ENCODE measurements at places on chromosomes 7 and 10. TPM values are rescaled to one million over a fixed set of nuclear protein-coding genes. Genes with fewer than 3 reads are reported as not detected.
A peak's percentile ranks its signal among the peaks of the same experiment; 100 is the strongest.

Gene PRPF18
- 25.8 TPM for total RNA-seq

DNA sequence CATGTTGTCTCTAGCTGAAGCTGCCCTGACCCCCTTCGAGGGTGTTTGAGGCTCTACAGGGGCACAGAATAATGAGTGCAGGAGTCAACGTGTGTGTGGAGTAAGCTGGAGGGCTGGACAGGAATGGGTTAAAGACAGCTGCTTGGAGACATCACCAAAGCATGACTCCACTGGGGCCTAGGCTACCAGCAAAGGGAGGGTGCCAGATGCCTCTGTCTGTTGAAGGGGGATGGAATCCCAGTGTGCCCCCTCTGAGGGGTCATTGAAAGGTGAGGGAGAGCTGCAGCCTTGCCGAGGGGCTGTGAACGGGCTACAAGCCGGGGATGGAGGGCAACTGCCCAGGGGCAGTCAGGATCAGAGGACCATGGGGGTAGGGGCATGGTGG, 51.7 kb upstream of the PODXL start:
- no peak for DNase-seq
- no peak overlapping the region for H3K27ac ChIP-seq
- H3K4me1 ChIP-seq = no peaks in the 10 kb centered on the region
- H3K36me3 ChIP-seq = no peaks in the 10 kb centered on the region
- H3K4me3 ChIP-seq = no peak overlapping the region

Gene TAS2R41
- not detected for total RNA-seq

Gene WIPF3
- total RNA-seq = 0.25 TPM

Gene SPDYE8
- total RNA-seq = not detected

Gene ASAH2
- total RNA-seq = 2.5 TPM

Gene DDIT4
- 1,063 TPM for total RNA-seq

GRCh38 chr7:100720279-100720670, at the start of gene EPO:
TSS of gene EPO (plus strand) at chr7:100720468. CDS start at chr7:100720981, 513 bp downstream.
- H3K4me1 ChIP-seq = peaks cover 20% of the 10 kb centered on the region
- no peaks in the 10 kb centered on the region for H3K36me3 ChIP-seq
- DNase-seq = no peak

DNA sequence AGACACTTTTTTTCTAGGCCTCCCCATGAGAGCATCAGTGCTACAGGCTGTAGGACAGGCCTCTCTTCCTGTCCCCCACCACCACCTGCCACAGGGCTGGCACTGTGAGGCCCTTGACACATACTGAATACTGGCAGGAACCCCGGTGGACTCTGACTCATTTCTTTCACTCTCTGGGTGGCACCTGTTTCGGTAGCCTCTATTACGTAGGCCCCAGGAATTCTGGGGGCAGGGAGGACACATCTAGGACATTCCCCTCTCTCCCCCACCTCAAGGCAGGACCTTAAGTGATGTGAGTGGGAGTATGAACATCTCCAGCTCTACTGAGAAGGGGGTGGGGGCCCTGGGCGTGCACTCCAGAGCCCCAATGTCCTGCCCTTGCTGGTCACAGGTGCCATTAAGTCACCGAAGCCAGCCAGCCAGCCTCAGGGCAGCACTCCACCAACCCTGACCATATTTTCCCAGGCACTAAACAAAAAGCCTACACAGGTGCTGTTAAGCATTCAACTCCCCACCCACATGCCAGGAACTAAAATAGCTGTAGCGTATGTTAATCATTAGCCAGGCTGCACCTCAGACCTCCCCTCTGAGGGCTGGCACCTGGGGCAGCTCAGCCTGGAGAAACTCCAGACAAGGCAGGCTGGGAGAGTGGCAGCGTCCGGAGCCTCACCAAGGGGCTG, 8.9 kb downstream of the ANXA11 start:
- no peaks in the 10 kb centered on the region for H3K27me3 ChIP-seq
- H3K4me1 ChIP-seq = peaks cover 84% of the 10 kb centered on the region
- H3K4me3 ChIP-seq = no peak overlapping the region
- no peak for DNase-seq
- no peaks in the 10 kb centered on the region for H3K36me3 ChIP-seq
- H3K27ac ChIP-seq = peak overlapping the region; percentile 70

GRCh38 chr7:119640861-119641260, 632.1 kb upstream of the KCND2 start:
- H3K4me1 ChIP-seq = no peaks in the 10 kb centered on the region
- H3K27ac ChIP-seq = no peak overlapping the region
- H3K4me3 ChIP-seq = no peak overlapping the region
- no peak for DNase-seq
- H3K36me3 ChIP-seq = no peaks in the 10 kb centered on the region
- H3K27me3 ChIP-seq = no peaks in the 10 kb centered on the region

- no peaks in the 10 kb centered on the region for H3K27me3 ChIP-seq
- H3K36me3 ChIP-seq = peaks cover 83% of the 10 kb centered on the region
- H3K27ac ChIP-seq = no peak overlapping the region
- no peaks in the 10 kb centered on the region for H3K4me1 ChIP-seq
These were observed 33.3 kb downstream of the GBX1 start for GRCh38 chr7:151133986-151134742.

Gene TMEM176B
- 60.6 TPM for total RNA-seq

- H3K27me3 ChIP-seq = no peaks in the 10 kb centered on the region
- no peak for DNase-seq
- no peak overlapping the region for H3K4me3 ChIP-seq
- H3K27ac ChIP-seq = no peak overlapping the region
These were observed 93.5 kb upstream of the KIAA1217 start for GRCh38 chr10:24115403-24115802.

Gene STK31
- 2.2 TPM for total RNA-seq

Gene SPDYE2B
- total RNA-seq = not detected

DNA sequence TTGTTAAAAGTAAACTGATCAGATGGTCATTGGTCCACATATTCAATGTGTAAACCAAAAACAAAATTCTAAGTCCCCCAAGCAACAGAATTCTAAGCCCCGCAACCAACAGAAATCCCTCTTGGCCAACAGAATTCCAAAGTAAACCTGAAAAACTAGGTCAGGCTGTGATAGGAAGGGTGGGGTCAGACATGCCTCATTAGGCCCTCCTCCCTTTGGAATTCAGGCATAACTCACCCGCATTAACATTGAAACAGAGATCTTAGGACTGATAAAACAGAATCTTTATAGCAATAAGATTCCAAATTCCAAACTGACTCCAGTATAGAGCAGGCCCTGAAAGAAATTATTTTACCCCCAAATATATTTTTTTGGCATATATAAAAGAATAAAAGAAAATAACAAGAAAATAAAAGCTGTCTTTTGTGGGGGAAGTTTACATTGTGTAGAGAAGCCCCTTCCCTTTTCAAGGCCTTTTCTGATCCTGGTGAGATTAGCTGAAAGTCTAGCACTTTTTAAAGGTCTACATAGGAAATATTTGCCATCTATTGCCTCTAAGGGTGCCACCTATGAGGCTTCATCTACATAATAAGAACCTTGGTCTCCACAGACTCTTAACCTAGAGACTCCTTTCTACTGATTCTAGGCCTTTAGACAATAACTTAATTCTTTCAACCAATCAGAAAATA, 30.5 kb downstream of the GNAT3 start:
- no peak for DNase-seq
- no peaks in the 10 kb centered on the region for H3K27me3 ChIP-seq
- no peaks in the 10 kb centered on the region for H3K36me3 ChIP-seq

- DNase-seq = no peak
- H3K36me3 ChIP-seq = no peaks in the 10 kb centered on the region
- H3K27ac ChIP-seq = no peak overlapping the region
- H3K4me1 ChIP-seq = peaks cover 23% of the 10 kb centered on the region
- H3K4me3 ChIP-seq = no peak overlapping the region
- no peaks in the 10 kb centered on the region for H3K27me3 ChIP-seq
These were observed 24.4 kb upstream of the ELN start for GRCh38 chr7:74003621-74004020.

- no peaks in the 10 kb centered on the region for H3K4me1 ChIP-seq
- no peak overlapping the region for H3K4me3 ChIP-seq
- no peaks in the 10 kb centered on the region for H3K36me3 ChIP-seq
- H3K27me3 ChIP-seq = no peaks in the 10 kb centered on the region
- H3K27ac ChIP-seq = no peak overlapping the region
These were observed 311.2 kb upstream of the GNAI1 start for GRCh38 chr7:79823246-79823951.

Gene RAB19
- not detected for total RNA-seq

GRCh38 chr7:154371424-154371823, 319.2 kb downstream of the DPP6 start:
- no peak overlapping the region for H3K4me3 ChIP-seq
- no peaks in the 10 kb centered on the region for H3K36me3 ChIP-seq
- H3K27me3 ChIP-seq = no peaks in the 10 kb centered on the region
- H3K27ac ChIP-seq = no peak overlapping the region
- H3K4me1 ChIP-seq = no peaks in the 10 kb centered on the region

- H3K36me3 ChIP-seq = no peaks in the 10 kb centered on the region
- no peak for DNase-seq
- no peaks in the 10 kb centered on the region for H3K27me3 ChIP-seq
- H3K4me1 ChIP-seq = peaks cover 16% of the 10 kb centered on the region
These were observed 19.5 kb downstream of the HSPA12A start for GRCh38 chr10:116722736-116723427.

GRCh38 chr7:146645383-146645976, 528.9 kb downstream of the CNTNAP2 start:
- DNase-seq = no peak
- no peak overlapping the region for H3K4me3 ChIP-seq
- H3K36me3 ChIP-seq = no peaks in the 10 kb centered on the region
- no peaks in the 10 kb centered on the region for H3K4me1 ChIP-seq

GRCh38 chr7:21357151-21358097, 70.5 kb upstream of the SP4 start:
- no peaks in the 10 kb centered on the region for H3K4me1 ChIP-seq
- H3K36me3 ChIP-seq = no peaks in the 10 kb centered on the region
- no peak overlapping the region for H3K27ac ChIP-seq
- no peaks in the 10 kb centered on the region for H3K27me3 ChIP-seq
- DNase-seq = no peak
- H3K4me3 ChIP-seq = no peak overlapping the region

Gene TSPAN33
- 2.7 TPM for total RNA-seq

GRCh38 chr7:116553168-116553964, 28.5 kb downstream of the CAV1 start:
- no peak overlapping the region for H3K4me3 ChIP-seq
- peaks cover 61% of the 10 kb centered on the region for H3K4me1 ChIP-seq
- no peaks in the 10 kb centered on the region for H3K36me3 ChIP-seq
- no peaks in the 10 kb centered on the region for H3K27me3 ChIP-seq
- no peak for DNase-seq

Gene GPER1
- total RNA-seq = 8.3 TPM

- H3K4me3 ChIP-seq = no peak overlapping the region
- H3K27ac ChIP-seq = no peak overlapping the region
- H3K27me3 ChIP-seq = no peaks in the 10 kb centered on the region
- no peaks in the 10 kb centered on the region for H3K4me1 ChIP-seq
- no peaks in the 10 kb centered on the region for H3K36me3 ChIP-seq
These were observed 6.8 kb downstream of the PON2 start for GRCh38 chr7:95427914-95428516.

GRCh38 chr7:46054272-46054671, 133.2 kb upstream of the IGFBP3 start:
- H3K4me1 ChIP-seq = no peaks in the 10 kb centered on the region
- no peak overlapping the region for H3K27ac ChIP-seq
- no peak for DNase-seq
- no peaks in the 10 kb centered on the region for H3K27me3 ChIP-seq

DNA sequence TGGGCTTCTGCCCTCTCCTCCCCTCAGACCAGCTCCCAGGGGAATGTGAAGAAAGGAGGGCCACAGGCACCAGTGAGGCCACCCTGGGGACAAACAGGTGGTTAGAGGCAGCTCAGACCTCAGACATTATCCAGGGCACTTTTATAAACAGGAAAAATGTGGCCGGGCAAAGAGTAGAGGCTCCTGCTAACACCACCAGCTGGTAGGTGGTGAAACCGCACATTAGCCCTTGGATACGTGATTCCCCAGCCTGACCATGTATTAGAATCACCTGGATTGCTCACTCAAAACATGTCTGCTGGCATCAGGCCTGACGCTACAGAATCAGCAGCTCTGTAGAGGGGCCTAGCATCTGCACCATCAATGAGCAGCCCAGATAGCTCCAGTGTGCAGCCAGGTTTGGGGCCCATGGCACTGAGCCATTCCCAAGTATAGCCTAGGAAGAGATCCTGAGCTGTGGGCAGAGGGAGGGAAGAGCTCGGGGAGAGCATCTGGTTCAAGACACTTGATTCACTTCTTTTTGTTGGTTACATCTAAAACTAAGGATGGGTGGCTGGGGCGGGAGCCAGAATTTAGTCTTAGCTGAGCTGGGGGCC, 37.1 kb downstream of the GPR26 start:
- no peak overlapping the region for H3K4me3 ChIP-seq
- no peak for DNase-seq
- no peak overlapping the region for H3K27ac ChIP-seq
- H3K27me3 ChIP-seq = no peaks in the 10 kb centered on the region

- no peak for DNase-seq
- no peaks in the 10 kb centered on the region for H3K36me3 ChIP-seq
- H3K4me3 ChIP-seq = no peak overlapping the region
- no peaks in the 10 kb centered on the region for H3K4me1 ChIP-seq
These were observed 255.7 kb downstream of the BUB3 start for GRCh38 chr10:123409884-123410283.

DNA sequence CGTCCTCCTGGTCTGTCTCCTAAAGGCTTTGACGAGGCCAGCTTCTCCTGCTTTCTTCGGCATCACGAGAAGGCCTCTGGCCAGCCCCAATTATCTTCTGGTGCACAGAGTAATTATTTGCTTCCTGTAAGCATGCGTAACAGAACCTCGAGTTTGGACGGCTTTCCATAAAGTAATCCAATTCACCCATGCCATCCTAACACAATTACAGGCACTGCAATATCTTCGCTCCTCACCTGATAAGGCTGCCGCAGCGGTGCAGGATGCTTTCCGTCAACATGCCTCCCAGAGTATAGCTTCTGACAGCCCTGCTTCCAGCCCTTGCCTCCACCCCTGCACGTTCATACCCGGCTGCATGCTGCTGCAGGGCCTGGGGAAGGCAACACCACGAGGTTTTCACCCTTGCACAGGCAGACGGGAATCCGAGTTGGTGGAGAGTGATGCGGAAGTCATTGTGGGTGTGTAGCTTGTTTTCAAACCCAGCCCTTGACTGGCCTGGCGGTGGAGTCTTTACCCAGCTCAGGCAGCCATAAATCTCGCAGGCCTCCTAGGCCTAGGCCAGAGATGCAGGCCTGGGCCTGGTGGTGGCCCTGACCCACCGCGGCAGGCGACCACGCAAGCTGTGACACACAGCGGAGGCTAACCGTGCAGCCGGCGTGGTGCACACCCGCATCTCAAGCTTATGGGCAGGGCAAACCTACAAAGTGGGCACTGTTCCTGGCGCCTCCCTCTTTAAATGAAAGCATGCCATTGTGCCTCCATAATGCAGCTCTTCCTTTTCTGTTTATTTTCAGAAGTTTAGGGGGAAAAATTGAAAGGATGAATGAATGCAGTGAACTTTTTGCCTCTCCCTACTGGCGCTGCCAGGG, 12.7 kb downstream of the EBF3 start:
- no peaks in the 10 kb centered on the region for H3K27me3 ChIP-seq
- H3K4me1 ChIP-seq = peaks cover 6% of the 10 kb centered on the region
- no peak for DNase-seq
- no peak overlapping the region for H3K4me3 ChIP-seq
- no peak overlapping the region for H3K27ac ChIP-seq
- no peaks in the 10 kb centered on the region for H3K36me3 ChIP-seq

GRCh38 chr10:86253091-86254072, 113.2 kb downstream of the GRID1 start:
- no peaks in the 10 kb centered on the region for H3K36me3 ChIP-seq
- DNase-seq = no peak
- no peak overlapping the region for H3K4me3 ChIP-seq
- H3K27ac ChIP-seq = no peak overlapping the region
- H3K27me3 ChIP-seq = no peaks in the 10 kb centered on the region

- H3K27ac ChIP-seq = no peak overlapping the region
- no peaks in the 10 kb centered on the region for H3K4me1 ChIP-seq
- no peaks in the 10 kb centered on the region for H3K27me3 ChIP-seq
- no peak for DNase-seq
- H3K36me3 ChIP-seq = no peaks in the 10 kb centered on the region
- H3K4me3 ChIP-seq = no peak overlapping the region
These were observed 39.3 kb downstream of the UBE3C start for GRCh38 chr7:157177983-157178381.

Gene NMT2
- 15.2 TPM for total RNA-seq
